ENCODE measurements at places on chromosomes 12 and 14.

DNA sequence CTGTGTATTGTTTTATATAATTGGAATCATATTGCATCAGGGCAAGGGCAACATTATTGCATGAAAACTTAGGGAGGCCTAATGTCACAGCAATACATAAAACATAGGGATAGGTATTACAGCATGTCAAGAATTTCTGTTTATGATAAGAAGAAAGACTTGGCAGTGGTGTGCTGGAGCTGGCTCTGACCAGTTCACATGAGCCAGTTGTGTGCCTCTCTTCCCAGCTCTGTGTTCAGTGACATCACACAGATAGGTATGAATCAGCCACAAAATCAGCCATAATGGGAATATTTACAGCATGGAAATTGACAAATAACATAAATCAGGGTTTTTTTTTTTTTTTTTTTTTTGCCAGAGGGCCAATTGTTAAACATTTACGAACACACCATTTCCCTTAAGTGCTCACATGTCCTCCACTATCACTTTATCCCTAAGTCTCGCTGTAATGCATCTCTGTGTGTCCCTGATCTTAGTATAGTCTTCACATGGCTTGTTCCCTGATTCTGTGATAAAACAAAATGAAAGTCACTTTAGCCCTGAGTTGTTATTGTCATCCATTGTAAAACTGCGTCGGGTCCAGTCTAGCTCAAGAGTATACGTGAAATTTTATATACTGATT, 31.9 kb upstream of the ACSM4 start:
- no peak for DNase-seq

GRCh38 chr12:64785838-64786237, 26.6 kb upstream of the GNS start:
- no peak for DNase-seq

DNA sequence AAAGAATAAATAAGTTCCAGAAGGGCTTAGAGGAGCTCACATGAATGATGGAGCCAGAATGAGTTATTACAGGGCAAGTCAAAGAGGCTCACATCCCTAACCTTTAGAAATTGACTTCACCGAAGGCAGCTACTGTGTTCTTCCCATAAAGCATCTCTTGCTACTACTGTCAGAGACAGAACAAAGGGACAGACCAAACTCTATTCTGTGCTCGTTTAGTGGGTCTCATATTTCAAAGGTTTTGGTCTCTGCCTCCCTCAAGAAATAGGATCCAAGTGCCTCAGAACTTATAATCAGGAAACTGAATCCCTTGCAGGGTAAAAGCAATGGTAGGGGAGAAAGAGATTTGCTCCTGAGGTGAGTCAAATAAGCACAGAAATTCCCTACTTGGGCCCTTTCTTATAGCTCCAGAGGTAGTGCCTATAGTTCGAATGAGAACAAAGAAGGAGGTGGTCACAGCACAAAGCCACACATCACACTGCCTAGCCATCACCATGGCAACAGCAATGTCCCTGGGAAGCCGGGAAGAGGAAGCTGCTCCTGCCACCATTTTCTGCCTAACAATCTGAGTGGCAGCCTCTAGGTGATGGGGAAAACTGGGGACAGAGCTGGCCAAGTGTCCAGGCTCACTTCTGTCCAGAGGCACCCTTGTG, 294.9 kb downstream of the FOXN3 start:
- no peak for DNase-seq

DNA sequence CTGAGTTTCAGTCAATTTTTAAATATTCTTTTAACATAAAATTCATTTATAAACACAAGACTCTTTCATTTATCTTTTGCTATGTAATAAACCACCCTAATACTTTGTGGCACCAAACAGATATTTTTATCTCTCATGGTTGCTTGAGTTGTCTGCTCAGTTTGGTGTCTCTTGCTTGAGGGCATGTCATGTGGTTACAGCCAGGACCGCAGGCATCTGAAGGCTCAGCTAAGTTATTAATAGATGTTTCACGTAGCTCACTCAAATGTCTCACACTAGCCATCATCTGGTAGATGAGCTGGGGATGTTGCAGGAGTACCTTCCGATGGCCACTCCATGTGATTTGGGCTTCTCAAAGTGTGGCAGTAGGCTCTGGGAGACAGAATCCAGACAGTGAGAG, 597.8 kb downstream of the ETNK1 start:
- no peak for DNase-seq

GRCh38 chr12:116689979-116690744, 47.7 kb downstream of the SPRING1 start:
- no peak for DNase-seq

DNA sequence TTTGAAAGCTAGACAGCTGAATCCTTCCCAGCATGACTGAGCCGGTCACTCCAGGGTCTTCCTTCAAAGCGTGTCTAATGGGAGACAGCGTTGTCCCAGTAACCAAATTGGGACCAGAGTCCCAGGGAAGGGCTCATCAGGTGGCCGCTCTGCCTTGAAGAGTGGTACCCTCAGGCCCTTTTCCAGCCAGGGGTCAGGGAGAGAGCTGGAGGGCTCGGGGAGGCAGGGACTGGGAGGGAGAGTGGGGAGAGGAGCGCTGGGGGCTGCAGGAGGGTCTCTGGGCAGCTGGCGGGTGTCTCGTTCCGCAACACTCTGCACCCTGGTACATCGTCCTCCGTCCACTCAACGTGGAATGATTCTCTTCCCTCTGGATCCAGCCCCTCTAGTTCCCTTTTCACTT, 1.6 kb upstream of the RTL1 start:
- DNase-seq, result no peak

DNA sequence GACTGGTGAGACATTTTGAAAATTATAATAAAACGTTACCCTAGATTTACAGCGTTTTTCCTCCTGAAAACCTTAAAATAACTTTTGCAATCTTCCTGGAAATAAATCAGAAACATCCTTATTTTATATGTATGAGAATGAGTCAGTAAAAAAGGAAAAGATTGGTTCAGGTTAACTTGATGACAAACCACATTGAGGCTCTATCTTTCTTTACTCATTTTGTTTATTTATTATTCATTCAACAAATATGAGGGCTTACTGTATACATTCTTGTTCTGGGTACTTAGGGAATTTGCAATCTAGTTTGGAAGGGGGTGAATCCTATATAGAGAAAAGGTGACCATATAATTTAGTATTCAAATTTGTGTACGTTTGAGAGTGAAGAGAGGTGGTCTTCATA, 156.6 kb downstream of the UNC79 start:
- no peak for DNase-seq

GRCh38 chr12:76219806-76220205, 128.4 kb downstream of the BBS10 start:
- no peak for DNase-seq

DNA sequence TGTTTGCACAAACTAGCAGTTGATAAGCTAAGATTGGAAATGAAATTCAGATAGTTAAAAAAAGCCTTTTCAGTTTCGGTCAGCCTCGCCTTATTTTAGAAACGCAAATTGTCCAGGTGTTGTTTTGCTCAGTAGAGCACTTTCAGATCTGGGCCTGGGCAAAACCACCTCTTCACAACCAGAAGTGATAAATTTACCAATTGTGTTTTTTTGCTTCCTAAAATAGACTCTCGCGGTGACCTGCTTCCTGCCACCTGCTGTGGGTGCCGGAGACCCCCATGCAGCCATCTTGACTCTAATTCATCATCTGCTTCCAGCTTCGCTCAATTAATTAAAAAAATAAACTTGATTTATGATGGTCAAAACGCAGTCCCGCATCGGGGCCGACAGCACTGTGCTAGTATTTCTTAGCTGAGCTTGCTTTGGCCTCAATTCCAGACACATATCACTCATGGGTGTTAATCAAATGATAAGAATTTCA, 335.6 kb downstream of the TMEM121 start:
- peak; percentile 7 for DNase-seq

DNA sequence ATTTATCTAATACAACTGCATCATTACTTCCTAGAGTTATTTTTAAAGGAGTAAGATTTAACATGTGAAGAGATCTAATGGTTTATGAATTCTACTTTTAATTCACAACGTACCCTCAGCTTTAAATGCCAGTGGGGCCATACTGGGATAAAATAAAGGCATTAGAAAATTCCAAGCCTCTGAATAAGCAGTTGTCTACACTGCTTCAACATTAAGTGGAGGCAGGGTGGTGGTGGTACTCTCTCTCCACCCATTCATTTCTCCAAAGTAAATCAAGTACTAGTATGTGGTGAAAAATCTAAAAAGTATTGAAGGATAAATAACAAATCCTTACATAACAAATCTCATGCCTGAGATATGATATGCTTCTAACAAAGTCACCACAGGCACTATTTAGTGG, 52.4 kb downstream of the FERMT2 start:
- no peak for DNase-seq

DNA sequence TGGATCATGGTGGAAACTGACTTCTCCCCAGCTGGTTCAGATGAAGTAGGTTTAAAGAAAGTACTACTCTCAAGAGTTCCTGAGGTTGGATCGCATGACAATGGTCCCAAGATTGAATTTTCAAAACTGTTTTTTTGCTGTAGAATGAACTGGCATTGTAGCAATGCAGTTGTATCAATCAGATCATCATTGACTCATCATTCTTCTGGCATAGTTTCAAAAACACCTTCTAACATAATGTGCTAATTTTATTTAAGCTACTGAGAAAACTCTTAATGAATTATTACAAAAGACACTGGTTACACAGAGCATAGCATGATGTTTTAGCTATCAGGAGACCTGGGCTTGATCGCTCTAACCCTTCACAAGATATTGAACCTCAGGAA, 384.5 kb upstream of the DCN start:
- no peak for DNase-seq

GRCh38 chr14:80549141-80549540, 337.8 kb upstream of the DIO2 start:
- DNase-seq, result no peak

DNA sequence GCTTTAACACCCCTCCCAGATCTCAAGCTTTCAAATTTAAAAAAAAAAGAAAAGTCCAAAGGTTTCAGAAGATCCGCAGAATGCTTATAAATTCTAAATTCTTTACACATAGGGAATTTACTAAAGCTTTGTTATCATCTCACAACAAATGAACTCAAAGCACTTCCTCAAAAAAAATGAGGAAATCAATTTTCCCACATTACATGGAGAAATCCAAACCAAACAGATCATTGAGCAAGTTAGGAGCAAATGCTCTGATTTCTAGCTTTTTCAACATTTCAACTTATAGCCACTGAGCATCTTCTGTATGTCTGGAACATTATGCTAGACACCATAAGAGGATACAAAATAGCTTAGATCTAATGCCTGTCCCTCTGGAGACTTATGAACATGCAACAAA, 161.0 kb downstream of the CEP128 start:
- DNase-seq, result no peak

Measured in left ventricle myocardium superior (tissue), 1 donor.